ENCODE measurements at places on chromosomes 11 and 22. TPM values are rescaled to one million over a fixed set of nuclear protein-coding genes. Genes with fewer than 3 reads are reported as not detected.
A peak's percentile ranks its signal among the peaks of the same experiment; 100 is the strongest.

DNA sequence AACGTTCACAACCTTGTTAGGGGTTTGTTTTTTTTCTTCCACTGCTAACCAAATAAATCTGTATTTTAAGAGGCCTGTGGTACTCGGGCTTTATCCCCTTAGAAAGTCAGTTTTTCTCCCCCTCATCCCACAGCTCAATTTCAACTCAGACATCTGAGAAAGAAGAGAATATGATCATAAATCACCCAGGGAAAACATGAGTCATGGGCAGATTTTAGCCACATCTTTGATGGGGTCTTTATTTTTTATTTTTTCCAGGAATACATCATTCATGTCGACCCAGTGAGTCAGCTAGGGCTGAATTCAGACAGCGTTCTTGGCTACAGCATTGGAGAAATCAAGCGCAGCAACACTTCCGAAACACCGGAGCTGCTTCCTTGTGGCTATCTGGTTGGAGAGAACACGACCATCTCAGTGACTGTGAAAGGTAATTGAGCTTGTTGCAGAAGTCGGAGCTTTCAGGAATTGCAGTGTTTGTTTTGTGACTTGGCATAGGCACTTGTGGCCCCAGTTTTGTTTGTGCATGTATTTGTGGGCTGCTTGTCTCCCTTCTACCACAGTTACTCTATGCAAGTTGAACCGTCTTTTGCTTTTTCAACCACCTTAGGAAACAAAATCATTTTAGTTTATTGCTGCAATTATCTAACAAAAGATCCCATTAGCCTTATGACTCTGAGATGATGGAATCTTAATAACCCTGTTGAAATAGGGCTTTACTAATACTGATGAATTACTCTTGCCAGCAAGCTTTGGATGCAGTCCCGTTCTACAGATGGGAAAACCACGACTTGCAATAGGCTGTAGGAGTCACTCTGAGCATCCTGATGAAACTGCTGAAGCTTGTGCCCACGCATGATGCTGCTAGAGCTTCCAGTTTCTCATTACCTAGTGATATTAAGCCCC, 62.7 kb downstream of the DBX1 start:
- peaks cover 42% of the 10 kb centered on the region for H3K36me3 ChIP-seq
- H3K4me3 ChIP-seq, result no peak overlapping the region

DNA sequence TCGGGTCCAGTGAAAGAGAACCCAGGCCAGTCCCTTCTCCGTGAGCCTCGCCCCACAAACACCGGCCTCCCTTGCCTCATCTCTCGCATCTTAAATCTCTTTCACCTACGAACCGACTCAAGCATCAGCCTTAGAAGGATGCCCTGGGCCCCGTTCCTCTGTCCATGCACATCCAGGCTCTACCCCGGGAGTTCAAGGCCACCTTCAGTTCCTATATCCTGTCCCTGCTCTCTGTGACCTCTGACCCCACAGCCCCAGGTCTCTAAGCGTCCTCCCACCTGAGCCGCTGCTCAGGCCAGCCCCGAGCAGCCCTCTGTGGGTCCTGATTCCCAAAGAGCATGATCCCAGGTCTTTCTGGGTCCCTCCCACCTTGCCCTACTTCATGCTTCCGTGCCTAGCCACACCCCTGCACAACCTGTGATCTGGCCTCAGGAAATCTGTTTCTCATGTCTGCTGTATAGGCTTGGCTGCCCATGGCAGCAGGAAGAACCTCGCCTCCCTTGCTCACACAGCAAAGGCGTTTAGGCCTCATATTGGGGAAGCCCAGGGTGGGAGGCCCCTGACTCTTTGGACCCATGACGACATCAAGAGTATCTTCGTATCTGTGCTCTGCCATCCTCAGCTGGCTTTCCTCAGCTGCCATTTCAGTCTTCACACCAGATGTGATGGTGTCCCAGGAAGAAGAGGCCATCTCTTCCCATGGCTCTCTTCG, 77.5 kb upstream of the SEPTIN5 start:
- DNase-seq, result no peak
- H3K27ac ChIP-seq, result no peak overlapping the region
- H3K27me3 ChIP-seq, result peaks cover 12% of the 10 kb centered on the region
- no peaks in the 10 kb centered on the region for H3K36me3 ChIP-seq
- peaks cover 4% of the 10 kb centered on the region for H3K4me1 ChIP-seq

The OR5D16 gene
- not detected for total RNA-seq

The OR52H1 gene
- total RNA-seq, result not detected

GRCh38 chr11:70402685-70403084, 4.4 kb downstream of the CTTN start:
- H3K36me3 ChIP-seq, result peaks cover 6% of the 10 kb centered on the region
- H3K27ac ChIP-seq, result peak overlapping the region; percentile 67
- DNase-seq, result no peak

GRCh38 chr11:134333946-134334345, 2.2 kb downstream of the GLB1L2 start:
- H3K4me3 ChIP-seq, result no peak overlapping the region
- peak overlapping the region; percentile 43 for H3K27ac ChIP-seq
- H3K36me3 ChIP-seq, result no peaks in the 10 kb centered on the region
- peaks cover 4% of the 10 kb centered on the region for H3K4me1 ChIP-seq
- no peak for DNase-seq

GRCh38 chr11:1295591-1295990, 13.8 kb downstream of the TOLLIP start:
- H3K36me3 ChIP-seq, result no peaks in the 10 kb centered on the region
- H3K27ac ChIP-seq, result no peak overlapping the region
- no peak for DNase-seq
- no peaks in the 10 kb centered on the region for H3K27me3 ChIP-seq

DNA sequence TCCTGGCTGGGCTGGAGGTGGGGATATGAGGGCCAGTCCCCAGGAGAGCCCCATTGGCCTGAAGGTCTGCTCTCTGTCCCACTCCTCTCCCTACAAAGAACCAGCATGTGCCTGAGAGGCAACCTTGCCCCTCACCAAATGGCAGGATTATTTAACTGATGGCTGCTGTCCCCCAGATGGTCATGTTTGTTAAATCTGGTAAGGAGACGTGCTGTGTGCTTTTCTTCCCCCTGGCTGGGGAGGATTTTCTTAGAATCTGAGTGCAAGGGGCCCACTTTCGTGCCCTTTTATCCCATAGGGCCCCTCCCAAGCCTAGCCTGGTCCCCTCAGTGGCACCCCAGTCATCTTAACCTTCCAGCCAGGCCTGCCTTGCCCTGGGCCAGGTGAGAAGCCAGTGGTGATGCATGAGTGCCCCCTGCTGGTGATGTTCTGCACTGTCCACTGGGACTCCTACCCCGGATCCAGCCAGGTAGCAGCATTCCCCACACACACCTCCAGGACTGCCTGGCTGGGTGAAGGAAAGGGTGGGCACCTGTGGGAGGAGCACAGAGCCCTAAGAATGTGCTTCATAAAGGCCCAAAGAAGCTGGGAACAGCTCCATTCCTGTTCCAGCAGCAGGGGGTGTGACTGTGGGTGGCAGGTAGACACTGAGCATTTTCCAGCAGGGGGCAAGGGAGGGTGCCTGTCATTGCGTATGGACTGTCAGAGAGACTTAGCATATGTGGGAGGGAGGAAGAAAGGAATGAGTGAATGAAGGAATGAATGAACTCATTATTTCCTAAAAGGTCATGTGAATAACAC, 28.9 kb downstream of the MFNG start:
- H3K27ac ChIP-seq, result peak overlapping the region; percentile 70
- H3K4me3 ChIP-seq, result no peak overlapping the region
- peaks cover 19% of the 10 kb centered on the region for H3K4me1 ChIP-seq
- no peaks in the 10 kb centered on the region for H3K36me3 ChIP-seq

DNA sequence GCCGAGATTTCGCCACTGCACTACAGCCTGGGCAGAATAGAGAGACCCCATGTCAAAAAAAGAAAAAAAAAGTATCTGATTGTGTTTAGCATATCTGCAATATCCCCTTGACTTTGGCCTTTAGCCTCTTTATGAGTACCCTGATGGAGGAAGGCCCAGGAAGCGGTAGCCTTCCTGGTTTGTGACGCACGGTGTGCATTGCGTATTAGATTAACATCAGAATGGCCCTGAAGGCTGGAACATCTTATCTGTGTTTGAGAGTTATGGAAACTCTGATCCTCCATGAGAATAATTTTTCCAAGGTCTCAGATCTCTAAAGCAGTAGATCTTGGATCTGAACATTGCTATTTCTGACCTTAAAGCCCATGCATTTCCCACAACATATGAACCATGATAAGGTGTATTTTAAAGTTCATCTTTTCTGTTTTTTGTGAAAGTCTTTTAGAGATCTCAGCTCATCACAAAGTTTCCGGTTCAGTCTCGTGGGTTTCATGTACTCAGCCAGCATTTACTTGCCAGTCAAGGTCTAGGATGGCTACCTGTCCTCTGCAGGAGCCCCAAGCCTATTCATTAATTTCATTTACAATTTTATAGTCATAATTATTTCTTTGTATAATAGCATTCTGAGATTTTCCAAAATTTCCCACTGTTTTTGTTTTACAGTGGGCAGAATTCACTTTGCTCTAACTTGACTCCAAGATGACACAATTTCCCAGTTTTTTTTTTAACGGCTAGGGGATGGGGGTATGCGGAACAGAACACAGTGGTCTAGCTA, 605 bp upstream of the FDX1 start:
- peak overlapping the region; percentile 90 for H3K4me3 ChIP-seq
- peaks cover 53% of the 10 kb centered on the region for H3K4me1 ChIP-seq
- no peak for DNase-seq

The PRDX5 gene
- 227 TPM for total RNA-seq

The KCNQ1OT1 gene
- total RNA-seq, result 7.0 TPM

DNA sequence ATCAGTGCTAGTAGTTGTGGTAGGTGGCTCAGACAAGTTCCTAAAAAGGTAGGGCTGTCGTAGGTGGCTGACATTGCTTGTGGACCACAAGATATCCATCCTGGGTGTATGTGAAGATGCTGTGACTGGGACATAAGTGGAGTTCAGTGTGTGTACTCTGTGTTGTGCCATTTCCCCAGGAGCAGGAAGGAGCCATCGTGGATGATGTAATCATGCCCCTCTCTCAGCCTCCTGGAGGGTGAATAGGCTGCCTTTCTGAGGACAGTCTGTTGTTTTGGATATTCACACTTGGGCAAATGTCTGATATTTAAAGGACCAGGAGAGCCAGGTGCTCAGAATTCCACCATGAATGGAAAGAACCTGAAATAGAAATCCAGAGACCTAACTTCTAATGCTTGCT, 2.7 kb downstream of the HEPHL1 start:
- H3K4me3 ChIP-seq, result no peak overlapping the region
- H3K36me3 ChIP-seq, result no peaks in the 10 kb centered on the region
- no peak overlapping the region for H3K27ac ChIP-seq
- no peaks in the 10 kb centered on the region for H3K27me3 ChIP-seq

The NRGN gene
- total RNA-seq, result 17.3 TPM

GRCh38 chr11:88806410-88806809, 259.4 kb downstream of the GRM5 start:
- no peak overlapping the region for H3K27ac ChIP-seq
- no peak for DNase-seq
- H3K4me3 ChIP-seq, result no peak overlapping the region
- H3K27me3 ChIP-seq, result no peaks in the 10 kb centered on the region

GRCh38 chr11:31646216-31646615, 136.6 kb downstream of the ELP4 start:
- no peaks in the 10 kb centered on the region for H3K4me1 ChIP-seq
- DNase-seq, result no peak
- no peak overlapping the region for H3K27ac ChIP-seq
- no peaks in the 10 kb centered on the region for H3K36me3 ChIP-seq
